NCI-H226 (cell line): ENCODE measurements at places on chromosomes 7 and 10.
A peak's percentile ranks its signal among the peaks of the same experiment; 100 is the strongest.

- DNase-seq = no peak
These were observed 210.5 kb downstream of the CHCHD3 start for GRCh38 chr7:132871419-132871818.

GRCh38 chr7:41328544-41328943 lies 374.3 kb downstream of the INHBA start:
- DNase-seq = peak; percentile 64

GRCh38 chr7:98362517-98362916 lies 38.4 kb downstream of the BAIAP2L1 start:
- no peak for DNase-seq

GRCh38 chr7:142586611-142587010 lies 162.7 kb upstream of the PRSS1 start:
- DNase-seq = no peak

DNA sequence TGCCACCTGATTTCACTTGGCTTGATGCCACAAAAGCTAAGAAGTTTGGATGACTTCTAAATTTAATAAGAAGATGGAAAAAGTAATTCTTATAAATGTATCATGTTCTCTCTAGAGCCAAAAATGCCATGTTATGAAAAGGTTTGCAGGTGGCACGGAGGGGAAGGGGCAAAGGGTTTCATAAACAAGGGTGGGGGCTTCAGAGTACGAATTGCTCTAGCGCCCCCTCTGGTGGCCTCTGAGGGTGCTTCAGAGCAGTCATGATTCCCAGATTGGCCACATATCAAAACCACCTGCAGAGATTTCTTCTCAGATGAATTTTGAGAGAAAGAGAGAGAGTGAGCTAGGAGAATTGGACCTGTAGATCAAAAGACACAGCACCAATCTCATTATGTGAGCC lies 208.6 kb upstream of the YAE1 start:
- DNase-seq = no peak

- peak; percentile 83 for DNase-seq
These were observed 30.0 kb downstream of the GTF2IRD1 start for GRCh38 chr7:74483402-74484336.

GRCh38 chr7:101913247-101913721 lies 95.9 kb downstream of the CUX1 start:
- no peak for DNase-seq

GRCh38 chr10:74056050-74056818 lies 58.3 kb downstream of the VCL start:
- peak; percentile 83 for DNase-seq

DNA sequence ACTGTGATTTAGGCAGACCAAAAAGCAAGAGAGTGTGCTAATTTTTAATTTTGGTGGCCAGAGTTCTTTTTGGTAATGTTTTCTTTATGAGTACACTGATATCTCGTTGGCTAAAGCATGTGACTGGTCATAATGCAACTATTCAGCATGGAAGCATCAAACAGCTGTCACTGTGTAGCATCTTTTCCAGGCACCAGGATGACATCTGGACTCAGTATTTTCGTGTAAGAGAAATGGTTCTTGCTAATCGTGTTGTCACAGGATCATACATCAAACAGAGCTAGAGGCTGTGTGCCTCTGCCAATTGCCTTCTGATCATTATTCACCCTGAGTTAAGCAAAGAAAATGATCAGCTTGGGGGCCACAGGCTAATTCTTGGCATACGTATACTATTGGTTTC lies 118.9 kb downstream of the SND1 start:
- DNase-seq = no peak
